ENCODE measurements at places on chromosomes 7 and 10.

GRCh38 chr7:41994746-41995110 lies 242.3 kb downstream of the GLI3 start:
- no peak for DNase-seq

GRCh38 chr10:71888623-71889387 lies 37.8 kb upstream of the PSAP start:
- DNase-seq, result peak; percentile 84

DNA sequence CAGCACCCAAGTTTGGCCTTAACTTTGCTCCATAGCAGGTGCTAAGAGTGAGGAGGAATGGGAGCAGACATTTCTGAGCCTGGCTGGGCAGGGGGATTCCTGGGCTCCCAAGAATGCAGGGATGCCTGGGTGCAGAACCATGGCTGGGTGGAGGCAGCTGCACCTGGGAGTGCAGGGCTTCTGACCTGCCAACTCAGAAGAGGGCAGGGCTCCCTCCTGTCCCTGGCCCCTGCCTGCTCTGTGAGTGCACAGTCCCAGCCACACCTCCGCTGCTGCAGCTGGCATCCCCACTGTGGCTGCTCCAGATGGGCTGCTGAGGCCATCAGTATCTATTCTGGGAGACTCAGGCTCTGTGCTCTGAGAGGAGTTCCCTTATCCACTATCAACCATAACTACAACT lies 747.4 kb upstream of the VSTM2A start:
- DNase-seq, result no peak

DNA sequence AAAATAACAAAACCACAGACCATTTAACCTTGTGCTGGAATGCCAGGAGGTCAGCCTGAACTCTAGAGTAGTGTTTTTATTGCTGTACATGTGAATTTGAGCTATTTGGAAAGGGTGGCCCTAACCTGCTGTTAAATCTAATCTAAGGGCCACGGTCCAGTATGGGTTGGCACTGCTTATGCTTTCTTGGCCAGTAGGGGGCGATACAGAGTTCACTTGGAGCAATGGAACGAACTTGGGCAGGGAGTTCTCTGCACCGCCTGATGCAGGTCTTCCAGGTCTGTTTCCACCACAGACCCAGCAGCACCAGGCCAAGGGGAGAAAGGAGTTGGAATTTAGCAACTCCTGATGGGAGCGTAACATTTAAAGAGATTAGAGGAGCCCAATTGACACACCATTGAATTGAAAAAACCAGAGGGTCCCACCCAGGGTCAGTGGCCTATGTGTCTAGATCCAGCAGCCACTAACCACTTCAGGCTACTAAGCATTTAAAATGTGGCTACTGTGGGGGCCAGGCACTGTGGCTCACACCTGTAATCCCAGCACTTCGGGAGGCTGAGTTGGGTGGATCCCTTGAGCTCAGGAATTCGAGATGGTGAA lies 75.7 kb upstream of the EFCAB10 start:
- DNase-seq, result no peak

Data from amniotic stem cell (primary cell).